Sigmoid colon (tissue), 7 donors: ENCODE measurements at places on chromosomes 4 and X.

DNA sequence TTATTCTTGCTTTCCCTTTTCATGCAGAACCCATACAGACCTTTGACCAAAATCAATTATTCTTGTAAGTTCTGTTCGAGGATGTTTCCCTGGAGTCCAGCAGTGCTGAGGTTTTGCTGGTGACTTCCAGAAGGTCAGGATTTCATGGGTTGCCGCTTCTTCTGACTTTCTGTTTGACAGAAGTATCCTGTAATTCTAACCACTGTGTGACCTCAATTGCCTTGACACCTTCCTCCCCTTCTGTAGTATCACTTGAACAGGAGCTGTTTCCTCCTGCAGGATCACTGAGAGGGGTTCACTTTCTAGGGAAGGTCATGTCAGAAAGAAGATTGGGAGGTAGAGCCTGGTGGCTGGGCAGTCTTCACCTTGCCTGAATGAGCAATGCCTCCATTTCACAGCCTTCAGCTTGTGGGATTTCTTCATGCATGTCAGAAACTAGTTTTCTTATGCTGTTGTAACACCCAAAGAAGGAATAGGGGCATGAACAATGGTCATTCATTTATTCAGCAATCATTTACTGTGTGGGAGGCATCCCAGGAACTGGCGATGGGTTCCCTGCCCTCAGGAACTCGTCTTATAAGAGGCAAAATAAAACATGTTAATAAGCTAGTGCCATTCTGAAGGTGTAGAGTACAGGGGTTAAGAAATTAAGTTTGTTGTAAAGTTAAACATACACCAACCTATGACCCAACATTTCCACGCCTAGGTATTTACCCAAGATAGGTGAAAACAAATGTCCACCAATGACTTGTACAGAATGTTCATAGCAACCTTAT is 205.9 kb downstream of the SOWAHB start:
- no peak for DNase-seq

- DNase-seq = no peak
These were observed 31.5 kb upstream of the HDAC8 start for GRCh38 chrX:72604112-72604511.

- no peak for DNase-seq
These were observed 91.6 kb upstream of the H2AZ1 start for GRCh38 chr4:100041646-100042045.

DNA sequence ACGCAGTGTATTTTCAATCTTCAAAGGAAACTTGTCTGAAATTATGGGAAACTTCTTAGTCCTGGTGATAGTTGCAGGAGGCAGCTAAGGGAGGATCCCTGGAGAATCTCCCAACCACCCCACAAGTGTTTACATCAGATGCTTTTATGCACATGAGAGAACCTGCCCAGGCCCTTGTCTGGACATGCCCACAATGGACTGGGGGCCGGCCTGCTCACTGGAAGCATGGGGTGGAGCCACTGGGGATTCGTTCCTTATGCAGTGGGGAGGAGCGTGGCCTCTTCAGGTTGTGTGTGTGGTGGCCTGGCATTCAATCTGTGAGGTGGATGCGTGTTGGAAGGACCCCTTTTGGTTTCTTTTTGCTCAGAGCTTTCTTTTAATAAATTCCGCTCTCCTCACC is 398.7 kb upstream of the PPP1R2C start:
- DNase-seq = no peak

- DNase-seq = no peak
These were observed 16.8 kb downstream of the TRO start for GRCh38 chrX:54937416-54937815.
